ENCODE measurements at places on chromosomes 6 and 20.

- no peak for DNase-seq
These were observed 1.0 kb downstream of the BFSP1 start for GRCh38 chr20:17530153-17530552.

- peak; percentile 63 for DNase-seq
These were observed at the start of gene BTBD9 for GRCh38 chr6:38639498-38640215. Gene BTBD9 (minus strand): TSS chr6:38639929.

DNA sequence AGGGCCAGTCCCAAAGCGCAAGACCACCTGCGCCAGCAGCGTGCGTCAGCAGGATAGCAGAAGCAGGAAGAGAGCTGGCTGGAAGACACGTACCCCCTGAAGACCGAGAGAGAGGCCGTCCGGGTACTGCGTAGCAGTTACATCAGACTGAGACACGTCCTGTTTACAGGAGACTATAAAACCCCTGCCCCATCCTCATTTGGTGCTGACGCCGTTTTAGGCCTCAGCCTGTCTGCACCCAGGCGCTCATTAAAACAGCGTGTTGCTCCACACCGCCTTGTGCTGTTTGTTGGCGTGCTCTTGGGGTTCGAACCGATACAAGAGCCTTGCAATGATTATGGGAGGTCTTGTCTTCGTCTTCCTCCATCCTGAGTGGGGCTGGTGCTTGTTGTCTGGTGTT lies 31.8 kb upstream of the ULBP3 start:
- DNase-seq: no peak

- DNase-seq: peak; percentile 50
These were observed 57.0 kb upstream of the GNRH2 start for GRCh38 chr20:2986466-2986865.

- no peak for DNase-seq
These were observed 11.6 kb downstream of the JAG1 start for GRCh38 chr20:10662151-10662550.

DNA sequence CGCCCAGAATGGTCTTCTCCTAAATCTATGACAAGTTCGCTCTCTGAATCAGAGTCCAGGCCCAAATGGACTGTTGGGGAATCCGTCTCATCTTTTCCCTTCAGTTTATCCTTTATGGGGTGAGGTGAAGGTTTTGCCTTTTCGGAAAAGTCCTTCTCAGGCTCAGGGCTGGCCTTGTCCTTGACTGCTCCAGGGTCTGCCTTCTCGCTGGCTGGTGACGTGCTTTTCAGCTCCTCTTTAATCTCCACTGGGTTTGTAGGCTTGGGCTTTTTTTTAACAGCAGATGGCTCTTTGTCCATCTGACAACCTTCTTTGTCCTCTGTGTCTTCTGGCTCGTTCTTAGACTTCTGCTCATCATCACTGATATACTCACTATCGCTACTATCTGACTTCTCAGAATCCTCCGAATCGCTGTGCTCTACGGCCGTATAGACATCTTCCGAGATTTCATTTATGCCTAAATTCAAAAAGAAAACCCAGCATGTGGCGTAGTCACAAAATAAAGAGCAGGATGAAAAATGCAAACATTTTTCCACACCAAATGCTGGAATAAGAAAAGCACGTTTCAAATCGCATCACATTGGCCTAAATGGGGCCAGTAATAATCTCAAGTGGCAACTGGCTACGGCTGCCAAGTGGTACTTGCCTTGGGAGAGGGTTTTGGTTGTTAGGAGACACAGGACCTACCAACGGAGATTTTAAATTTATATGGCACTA lies 110.3 kb downstream of the ZMYND8 start:
- DNase-seq: no peak

- DNase-seq: no peak
These were observed 11.4 kb upstream of the SSTR4 start for GRCh38 chr20:23023621-23024177.

- no peak for DNase-seq
These were observed 13.4 kb downstream of the SLC52A3 start for GRCh38 chr20:754904-755303.

- no peak for DNase-seq
These were observed 47.9 kb downstream of the COL11A2 start for GRCh38 chr6:33144373-33144772.

- no peak for DNase-seq
These were observed 196.9 kb downstream of the PRL start for GRCh38 chr6:22099923-22100322.

Data from stimulated activated CD4-positive, alpha-beta T cell treated with anti-CD3 and anti-CD28 coated beads, Interleukin-2, amount 100 ng/mL, for 48 hours (primary cell).